Left cardiac atrium (tissue), 4 donors: ENCODE measurements at places on chromosomes 12 and 14.
A peak's percentile ranks its signal among the peaks of the same experiment; 100 is the strongest.

GRCh38 chr12:39632670-39633069 lies 13.1 kb upstream of the ABCD2 start:
- no peak for DNase-seq

GRCh38 chr12:41548926-41549325 lies 360.8 kb downstream of the PDZRN4 start:
- DNase-seq, result no peak

- no peak for DNase-seq
Measured at GRCh38 chr14:74902941-74903705, 19.9 kb downstream of the RPS6KL1 start.

DNA sequence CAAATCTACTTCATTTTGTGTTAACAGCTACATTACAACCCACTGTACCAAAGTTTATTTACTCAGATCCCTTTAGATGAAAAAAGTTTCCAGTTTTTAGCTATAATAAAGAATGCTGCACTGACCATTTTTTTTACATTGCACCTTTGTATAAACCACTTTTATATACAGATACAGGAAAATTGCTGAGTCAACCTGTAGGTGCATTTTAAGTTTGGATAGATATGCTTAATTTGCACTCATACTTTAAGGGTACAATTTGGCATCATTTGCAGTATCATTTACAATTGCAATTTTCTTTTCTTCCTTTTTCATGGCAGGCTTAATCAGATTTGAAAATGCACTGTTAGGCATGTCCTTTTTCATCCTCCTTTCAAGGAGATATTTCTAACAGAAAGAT lies 257.8 kb upstream of the LMO3 start:
- DNase-seq, result no peak

DNA sequence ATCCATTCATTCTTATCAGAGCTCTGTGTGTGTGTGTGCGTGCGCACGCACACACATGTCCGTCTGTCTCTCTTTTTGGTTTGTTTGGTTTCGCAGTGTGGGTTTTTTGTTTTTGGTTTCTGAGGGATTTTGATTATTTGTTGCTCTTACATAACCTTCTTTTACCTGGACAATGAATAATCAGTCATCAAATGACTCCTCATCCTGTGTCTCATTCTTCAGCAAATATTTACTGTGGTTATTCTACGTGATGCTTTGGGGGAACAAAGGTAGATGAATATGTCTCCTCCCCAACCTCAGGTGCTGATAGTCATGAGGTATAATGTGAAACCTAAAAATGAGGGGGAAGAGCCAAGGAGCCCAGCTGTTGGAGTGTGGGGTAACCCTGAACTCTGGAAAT lies 92.4 kb downstream of the SAMD4A start:
- no peak for DNase-seq

DNA sequence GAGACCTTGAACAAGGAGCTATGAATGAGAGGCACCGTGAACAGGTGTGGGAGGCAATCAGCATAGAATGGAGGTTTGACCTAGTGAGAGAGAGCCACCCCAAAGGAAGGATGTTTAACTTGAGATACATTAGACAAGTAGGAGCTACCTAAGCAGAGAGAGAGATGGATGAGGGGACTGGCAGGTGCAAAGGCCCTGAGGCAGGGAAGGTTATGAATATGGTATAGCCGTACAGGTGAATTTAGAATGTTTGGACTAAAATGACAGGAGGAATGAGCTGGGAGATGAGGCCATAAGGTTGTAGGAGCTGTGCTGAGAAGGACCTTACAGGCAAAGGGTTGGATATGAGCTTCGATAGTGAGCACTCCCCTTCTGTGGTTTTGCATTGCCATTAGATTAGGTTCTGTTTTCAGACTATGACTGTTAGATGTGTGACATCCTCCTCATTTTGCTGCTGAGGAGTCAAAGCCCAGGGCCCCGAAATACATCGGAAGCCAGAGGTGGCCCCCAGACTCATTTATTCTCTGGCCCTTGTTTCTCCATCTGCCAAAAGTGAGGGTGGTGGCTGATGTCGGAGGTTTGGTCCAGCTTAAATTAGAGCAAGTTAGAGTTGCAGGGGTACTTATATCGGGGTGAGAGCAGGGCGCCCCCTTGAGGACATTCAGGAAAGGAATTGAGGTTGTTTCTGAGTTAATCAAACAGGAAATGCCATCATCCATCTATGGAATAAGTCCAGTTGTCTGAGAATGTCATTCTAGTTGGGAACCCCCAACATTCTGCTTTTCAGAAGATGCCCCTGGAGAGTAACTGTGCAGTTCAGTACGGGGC lies 29.4 kb downstream of the SLC24A4 start:
- DNase-seq, result no peak

GRCh38 chr12:46788072-46788887 lies 37.5 kb downstream of the SLC38A4 start:
- no peak for DNase-seq

GRCh38 chr14:53032838-53033390 lies 82.1 kb upstream of the FERMT2 start:
- DNase-seq, result no peak

DNA sequence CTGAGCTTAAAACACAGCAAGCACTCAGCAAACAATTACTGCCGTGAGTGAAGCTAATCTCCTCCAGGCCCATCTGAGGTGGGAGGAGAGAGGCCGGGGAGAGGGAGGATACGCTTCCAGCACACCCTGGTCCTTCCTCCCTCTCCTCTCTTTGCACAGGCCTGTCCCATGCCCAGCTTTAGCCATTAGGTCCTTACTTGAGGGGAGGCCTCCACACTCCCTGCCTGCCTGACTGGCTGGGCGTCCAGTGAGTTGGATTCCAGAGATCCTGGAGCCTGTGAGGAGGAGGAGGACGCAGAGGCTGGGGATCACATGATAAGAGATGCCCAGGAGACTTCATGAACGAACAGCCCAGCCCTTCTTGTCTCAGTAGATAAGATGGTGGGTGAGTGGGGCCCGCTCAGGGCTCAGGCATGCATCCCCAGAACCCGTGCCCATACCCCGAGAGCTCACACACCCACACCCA lies 65.1 kb upstream of the NCOR2 start:
- DNase-seq, result no peak

- DNase-seq, result no peak
Measured at GRCh38 chr12:43008953-43009845, 419.7 kb upstream of the PRICKLE1 start.

- DNase-seq, result no peak
Measured at GRCh38 chr14:53962953-53963319, 6.3 kb upstream of the BMP4 start.

- peak; percentile 87 for DNase-seq
Measured at GRCh38 chr14:22598099-22598895, at the start of gene ABHD4. Gene ABHD4 (plus strand): TSS chr14:22598300. CDS start chr14:22598307, 7 bp downstream.

DNA sequence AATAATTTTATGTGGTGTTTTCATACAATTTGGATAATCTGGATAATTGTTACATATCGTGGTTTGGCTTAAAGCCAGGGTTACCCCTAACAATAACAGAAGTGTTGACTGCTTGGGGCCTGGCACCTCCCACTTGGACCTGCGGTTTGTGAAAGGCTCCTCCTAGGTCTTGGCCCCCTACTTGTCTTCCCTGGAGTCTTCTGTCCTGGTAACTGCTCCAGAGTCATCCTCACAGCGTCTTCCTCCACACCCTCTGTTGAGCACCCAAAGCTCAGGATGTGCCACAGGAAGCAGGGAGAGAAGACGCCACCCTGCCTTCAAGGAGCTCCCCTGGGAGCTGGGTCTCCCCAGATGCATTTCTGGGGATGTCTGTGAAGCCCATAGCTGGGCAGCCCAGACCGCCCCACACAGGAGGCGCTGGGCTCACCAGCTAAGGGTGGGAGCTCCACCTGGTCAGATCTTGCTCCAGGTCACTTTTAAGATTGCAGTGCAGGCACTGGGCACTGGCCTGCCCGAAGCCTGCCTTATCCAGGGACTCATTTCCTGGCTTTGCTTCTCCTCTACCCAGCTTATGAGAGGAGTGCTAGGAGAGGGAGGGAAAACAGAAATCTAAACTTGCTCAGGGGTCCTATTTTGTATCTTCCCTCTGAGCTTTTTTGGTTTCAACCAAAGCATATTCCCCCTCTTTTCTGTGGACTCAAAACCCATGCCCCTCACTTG lies 98.2 kb downstream of the ZFP36L1 start:
- DNase-seq, result no peak
